ENCODE measurements at places on chromosomes 5 and 9.

- no peak for DNase-seq
These were observed 66.1 kb upstream of the STK32A start for GRCh38 chr5:147168578-147169327.

- DNase-seq: peak; percentile 20
These were observed 234.2 kb upstream of the MEF2C start for GRCh38 chr5:89117124-89117644.

- no peak for DNase-seq
These were observed 323.8 kb upstream of the IRX4 start for GRCh38 chr5:2206293-2207108.

DNA sequence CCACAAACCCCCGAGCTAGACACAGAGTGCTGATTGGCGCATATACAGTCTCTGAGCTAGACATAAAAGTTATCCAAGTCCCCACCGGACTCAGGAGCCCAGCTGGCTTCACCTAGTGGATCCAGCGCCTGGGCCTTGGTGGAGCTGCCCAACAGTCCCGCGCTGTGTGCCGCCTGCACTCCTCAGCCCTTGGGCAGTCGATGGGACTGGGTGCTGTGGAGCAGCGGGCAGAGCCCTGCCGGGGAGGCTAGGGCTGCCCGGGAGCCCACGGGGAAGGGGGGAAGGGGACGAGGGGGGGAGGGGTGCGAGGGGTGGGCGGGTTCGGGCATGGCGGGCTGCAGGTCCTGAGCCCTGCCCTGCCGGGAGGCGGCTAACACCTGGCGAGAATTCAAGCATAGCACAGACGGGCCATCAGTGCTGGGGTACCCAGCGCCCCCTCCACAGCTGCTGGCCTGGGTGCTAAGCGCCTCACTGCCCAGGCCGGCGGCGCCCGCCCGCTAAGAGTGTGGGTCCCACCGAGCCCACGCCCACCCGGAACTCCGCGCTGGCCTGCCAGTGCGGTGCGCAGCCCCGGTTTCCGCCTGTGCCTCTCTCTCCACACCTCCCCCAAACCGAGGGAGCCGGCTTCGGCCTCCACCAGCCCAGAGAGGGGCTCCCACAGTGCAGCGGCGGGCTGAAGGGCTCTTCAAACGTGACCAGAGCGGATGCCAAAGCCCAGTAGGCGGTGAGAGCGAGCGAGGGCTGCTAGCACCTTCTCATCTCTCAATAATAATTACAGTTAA, 391.2 kb upstream of the NUDT12 start:
- no peak for DNase-seq

DNA sequence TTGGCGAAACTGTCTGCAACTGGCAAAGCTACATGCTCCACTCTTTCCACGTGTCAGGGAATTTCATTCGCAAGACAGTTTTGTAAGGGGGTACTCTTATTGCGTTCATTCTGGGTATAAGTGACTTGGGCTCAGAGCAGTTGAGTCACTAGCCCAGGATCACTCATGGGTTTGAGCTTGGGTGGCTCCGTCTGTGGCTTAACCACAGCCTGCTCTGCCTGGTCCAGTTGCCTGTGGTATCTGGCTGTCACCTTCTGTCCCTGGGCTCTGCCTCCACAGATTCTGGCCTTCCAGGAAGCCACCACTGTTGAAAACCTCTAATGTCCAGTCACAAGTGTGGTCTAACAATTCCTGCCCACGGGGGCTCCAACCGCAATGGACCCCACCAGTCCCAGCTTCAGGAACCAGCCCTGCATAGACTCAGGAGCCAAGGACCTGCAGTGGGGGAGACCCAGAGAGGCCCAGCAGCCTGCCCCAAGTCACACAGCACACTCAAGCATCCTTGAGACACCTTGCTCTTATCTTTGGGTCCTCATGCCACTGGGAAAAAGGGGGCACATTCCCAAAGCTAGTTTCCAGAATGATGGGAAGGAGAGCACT, 10.4 kb downstream of the KIF12 start:
- DNase-seq: no peak

DNA sequence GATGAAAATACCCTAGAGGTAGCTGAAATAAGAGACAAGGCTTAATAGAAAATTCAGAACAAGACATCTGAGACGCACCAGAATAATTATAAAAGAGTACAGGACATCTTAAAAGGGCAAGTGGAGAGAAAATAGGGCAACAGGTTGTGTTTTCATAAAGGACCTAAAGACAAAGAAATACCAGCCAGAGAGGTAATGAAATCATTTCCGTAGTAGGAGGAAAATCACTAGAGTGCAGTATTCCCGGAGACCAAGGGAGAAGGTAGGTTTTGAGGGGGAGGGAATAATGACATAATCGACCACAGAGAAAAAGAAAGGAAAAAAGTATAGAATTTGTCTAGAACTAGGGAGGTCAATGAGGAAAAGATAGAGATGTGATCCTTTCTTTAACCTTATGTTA, 26.2 kb upstream of the CTNNAL1 start:
- no peak for DNase-seq

GRCh38 chr5:156870498-156870839, 20.4 kb downstream of the PPP1R2B start:
- DNase-seq: no peak

DNA sequence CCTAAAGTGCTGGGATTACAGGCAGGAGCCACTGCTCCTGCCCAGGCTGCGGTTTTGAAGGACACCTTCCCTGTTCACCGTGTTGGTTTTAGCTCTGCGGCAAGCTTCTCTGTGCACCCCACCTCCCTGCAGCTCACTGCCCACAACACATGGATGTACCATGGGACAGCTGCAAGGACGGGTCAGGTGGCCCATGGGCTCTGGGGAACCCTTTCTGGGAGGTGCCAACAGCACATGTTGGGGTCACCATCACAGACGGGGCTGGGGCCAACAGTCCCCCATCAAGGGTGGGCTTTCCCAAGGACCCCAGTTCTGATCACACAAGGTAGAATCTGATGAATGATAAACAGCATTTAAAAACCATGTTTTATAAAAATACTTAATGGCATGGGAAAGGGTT, 7.5 kb downstream of the EXD3 start:
- DNase-seq: no peak

DNA sequence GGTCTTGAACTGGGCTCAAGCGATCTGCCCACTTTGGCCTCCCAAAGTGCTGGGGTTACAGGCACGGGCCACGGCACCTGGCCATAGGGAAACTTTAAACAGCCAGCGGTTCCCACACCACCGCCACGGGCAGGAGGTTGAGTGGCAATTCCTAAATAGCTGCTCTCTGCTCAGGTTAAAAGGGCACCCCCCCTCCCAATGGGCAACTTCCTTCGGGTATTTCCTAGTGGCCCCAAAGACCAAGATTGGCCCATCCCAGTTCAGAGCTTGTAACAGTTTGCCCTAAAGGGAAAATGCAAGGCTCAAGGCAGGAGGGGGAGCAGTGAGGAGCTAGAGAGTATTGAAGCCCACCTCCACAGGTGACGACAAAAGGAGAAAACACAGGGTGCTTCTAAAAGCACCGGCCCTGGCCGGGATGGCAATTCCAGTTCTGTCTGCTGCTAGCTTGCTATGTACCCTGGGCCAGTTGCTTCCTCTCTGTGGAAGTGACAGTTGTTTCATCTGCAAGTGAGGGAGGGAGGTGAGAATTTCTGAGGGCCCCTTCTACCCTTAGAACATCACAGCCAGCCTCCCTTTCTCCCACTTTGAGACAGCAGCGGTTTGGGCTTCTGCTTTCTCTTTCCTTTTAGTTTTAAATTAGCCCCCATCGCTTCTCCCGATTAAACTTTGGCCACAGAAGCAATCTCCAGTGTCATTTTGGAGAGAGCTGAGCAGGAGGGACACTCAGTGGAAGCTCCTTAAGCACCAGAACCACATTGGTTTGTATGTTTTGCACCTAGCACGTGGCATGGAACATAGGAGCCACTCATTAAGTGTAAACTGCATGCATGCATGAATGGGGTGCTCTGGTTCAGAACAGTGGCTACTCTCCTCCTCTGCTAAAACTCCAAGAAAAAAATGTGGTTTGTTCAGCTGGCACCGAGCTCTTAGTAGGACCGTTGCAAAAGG, 17.3 kb upstream of the TNIP1 start:
- DNase-seq: no peak

DNA sequence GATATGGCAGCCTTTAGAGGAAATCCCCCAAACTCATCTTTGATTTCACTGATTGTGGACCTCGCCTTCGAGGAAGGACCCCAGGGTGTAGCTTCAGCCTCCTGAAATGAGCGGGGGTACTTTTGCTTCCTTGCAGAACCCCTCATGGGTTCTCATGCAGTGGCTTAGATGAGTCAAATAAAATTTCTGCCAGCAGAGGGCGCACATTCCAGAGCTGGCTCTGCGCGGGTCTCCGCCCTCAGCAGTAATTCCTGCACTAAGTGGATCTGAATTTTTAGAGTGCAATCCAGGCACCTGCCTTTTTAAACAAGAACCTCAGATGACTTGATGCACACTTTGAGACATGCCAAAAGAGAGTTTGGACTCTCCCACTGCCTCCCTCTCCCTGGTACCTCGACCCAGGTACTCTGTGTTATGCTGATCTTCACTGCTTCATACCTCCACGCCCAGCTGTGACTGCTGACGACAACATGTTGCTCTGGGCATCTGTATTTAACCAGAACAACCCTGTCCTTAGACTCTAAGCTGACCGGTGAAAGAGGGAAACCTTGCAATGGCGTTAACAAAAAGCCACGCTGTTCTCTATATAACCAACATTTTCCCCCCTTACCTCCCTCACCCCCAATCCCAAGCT, 7.3 kb downstream of the EGFLAM start:
- DNase-seq: peak; percentile 73

DNA sequence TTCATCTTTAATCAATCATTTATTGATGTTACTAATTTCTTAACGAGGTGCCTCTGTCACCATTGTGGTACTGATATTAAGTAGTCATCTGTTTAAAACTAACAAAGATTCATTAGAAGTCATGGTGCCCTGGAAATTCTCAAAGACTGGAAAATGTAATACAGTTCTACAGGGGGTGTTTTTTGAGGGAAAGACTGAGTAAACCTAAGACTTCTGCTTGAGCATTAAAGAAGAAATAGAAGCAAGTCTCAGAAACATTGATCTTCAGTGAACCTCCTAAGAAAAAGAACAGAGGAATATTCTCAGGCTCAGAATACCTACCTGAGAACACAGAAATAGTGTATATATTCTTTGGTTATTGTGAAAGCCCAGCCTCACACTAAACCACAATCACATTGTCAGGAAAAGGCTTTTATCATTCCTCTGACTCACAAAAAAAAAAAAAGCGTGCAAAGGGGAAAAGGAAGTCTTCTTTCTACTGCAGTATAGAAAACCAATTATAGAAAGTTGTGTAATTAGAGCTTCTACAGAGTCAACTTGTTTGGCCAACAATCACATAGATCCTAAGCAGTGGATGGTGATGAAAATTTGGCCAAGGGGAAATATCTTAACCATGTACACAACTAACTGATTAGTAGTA, 60.8 kb downstream of the HINT1 start:
- DNase-seq: no peak

DNA sequence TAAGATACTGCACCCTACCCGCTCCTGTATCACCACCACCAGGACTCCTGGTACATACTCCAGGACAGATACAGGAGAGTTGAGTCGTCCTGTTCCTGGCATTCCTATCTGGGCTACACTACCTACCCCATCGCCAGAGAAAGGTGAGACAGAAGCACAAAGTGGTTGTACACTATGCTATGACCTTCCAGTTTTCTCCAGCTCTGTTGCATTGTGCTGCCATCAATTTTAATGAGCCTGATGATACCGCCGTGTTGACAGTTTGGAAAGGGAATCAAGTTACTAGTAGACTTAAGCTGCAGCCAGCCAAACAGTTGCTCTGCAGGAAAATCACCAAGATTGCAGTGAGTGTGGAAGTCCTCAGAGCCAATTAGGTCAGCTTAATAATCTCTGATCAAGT, 35.2 kb downstream of the ANP32B start:
- no peak for DNase-seq

DNA sequence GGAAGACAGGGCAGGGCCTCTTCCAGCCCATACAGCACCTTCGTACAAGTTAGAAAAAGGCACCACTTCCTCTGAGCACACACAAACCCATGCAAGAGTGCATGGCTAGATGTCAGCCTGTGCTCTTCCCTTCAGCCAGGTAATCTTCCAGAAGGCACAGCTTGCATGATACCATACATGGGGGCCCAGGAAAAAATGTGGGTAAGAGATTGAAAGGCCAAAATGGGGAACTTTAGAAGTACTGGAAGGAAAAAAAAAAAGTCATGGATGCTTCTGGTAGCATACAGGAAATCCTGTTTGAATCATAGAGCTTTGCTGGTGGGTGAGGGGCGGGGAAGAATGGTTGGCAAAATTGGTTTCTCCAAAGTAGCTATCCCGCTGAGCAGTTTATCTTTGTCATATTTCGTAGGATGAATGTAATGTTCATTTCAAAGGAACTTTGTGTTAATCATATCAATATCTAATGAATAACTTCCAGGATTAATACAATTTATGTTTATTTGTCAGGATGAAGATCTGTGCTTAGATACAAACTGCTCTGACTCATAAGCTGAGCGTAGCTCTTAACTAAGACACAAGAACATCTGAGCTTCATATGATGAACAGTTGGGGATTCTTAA, 78.2 kb upstream of the MAP3K1 start:
- DNase-seq: no peak

DNA sequence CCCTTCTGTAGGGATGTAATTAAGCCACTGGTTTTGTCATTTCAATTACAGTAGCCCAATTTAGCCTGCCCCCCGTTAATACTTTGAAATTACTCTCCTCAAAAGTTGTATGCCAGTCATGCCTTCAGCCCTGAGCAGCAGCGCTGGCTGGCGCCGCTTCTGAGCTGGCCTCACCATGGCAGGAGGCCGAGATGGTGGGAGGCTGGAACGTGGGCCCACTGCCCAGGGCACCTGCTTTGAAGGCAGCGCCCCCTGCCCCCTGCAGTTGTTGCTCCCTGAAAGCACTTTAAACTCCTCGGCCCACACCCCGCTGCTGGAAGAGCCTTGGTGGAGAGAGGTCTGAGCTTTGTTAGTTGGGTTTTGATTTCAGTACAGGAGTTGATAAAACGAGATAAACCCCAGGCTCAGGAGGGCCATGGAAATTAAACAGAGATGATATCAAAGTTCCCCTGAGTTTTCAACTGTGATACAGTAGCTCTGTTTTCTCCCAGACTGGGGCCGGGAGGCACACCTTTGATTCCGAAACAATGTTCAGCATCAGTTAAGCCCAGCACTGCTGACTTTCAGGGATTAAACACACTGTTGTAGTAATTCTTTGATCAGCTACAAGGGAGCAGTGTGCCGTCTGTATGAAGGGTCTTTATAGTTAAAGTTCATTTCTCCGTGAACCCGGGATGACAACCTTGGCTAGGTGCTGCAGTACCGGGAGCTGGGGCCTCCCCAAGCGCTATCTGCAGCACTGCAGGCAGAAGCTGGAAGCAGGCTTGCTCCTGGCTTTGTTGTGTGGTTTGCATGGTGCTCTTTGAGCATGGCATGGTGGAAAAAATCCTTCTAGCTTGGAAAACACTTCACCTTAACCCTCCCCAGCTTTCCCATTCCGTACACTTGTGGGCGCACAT, 9.5 kb downstream of the MVB12B start:
- DNase-seq: no peak

DNA sequence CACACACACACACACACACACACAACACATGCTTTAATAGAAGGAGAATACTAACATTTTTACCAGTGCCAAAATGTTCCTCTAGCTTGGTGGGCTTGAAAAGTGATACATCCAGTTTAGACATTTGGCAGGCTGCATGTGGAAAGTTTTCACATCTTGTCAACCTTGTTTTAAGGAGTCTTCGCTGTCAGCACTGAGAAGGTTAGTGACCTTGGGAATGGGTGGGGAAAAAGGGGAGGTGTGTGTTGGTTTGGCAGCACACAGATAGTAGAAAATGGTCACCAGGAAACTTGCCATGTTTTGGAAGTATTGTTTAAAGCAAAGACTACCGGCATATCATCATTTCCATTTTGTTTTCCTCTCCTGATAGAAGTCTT, 346.5 kb upstream of the ADAMTSL1 start:
- peak; percentile 39 for DNase-seq

- DNase-seq: no peak
These were observed 690.2 kb downstream of the NR2F1-AS1 start for GRCh38 chr5:92890841-92891244.

All from right hindlimb (tissue), 1 donor.